ENCODE measurements at places on chromosomes 2 and 18. TPM values are rescaled to one million over a fixed set of nuclear protein-coding genes. Genes with fewer than 3 reads are reported as not detected.
A peak's percentile ranks its signal among the peaks of the same experiment; 100 is the strongest.

DNA sequence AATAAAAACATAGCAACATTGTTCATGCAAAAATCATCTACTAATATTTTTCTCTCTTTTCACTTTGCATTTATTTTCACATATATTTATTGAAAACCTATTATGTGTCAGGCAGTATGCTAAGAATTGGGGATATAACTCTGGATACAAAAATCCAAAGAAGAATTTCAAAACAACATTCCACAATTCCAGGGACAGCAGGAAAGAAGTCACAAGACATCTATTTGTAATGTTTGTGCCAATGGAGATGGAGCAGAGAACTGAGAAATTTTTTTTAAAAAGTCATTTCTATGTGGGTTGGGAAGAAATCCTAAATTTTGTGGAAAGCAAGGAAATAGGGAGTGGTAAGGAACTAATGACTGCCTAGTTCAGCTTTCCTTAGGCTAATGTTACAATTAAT lies 128.6 kb upstream of the TLK1 start:
- H3K4me3 ChIP-seq = no peak overlapping the region
- H3K27ac ChIP-seq = no peak overlapping the region
- H3K4me1 ChIP-seq = no peaks in the 10 kb centered on the region
- no peak for DNase-seq
- H3K27me3 ChIP-seq = no peaks in the 10 kb centered on the region

DNA sequence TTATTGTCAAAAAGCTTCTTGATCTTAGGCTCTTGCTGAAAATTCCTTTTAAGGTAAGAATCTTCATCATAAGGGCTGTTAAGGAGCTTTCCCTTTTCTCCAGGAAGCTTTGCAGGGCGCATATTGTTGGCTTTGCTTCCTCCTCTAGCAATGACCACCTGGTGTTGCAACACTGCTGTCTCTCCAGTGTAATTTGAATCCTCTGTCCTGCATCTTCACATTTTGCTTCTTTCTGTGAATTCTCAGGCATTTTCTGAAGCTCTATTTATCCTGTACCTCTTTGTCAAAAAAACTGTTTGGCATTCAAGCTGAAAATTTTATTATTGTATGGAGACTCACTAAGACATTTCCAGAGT lies 533.1 kb upstream of the CHAC2 start:
- no peak overlapping the region for H3K27ac ChIP-seq
- H3K4me1 ChIP-seq = no peaks in the 10 kb centered on the region
- no peak for DNase-seq
- H3K36me3 ChIP-seq = no peaks in the 10 kb centered on the region
- no peak overlapping the region for H3K4me3 ChIP-seq
- H3K27me3 ChIP-seq = no peaks in the 10 kb centered on the region

- H3K4me3 ChIP-seq = no peak overlapping the region
- no peak for DNase-seq
- H3K27me3 ChIP-seq = no peaks in the 10 kb centered on the region
- H3K27ac ChIP-seq = no peak overlapping the region
- H3K4me1 ChIP-seq = no peaks in the 10 kb centered on the region
Observed at GRCh38 chr18:33115917-33116316, 324.6 kb downstream of the CCDC178 start.

GRCh38 chr2:41828052-41828643 lies 219.7 kb upstream of the PKDCC start:
- no peak overlapping the region for H3K27ac ChIP-seq
- no peaks in the 10 kb centered on the region for H3K36me3 ChIP-seq
- peaks cover 20% of the 10 kb centered on the region for H3K27me3 ChIP-seq

- no peak overlapping the region for H3K4me3 ChIP-seq
- DNase-seq = no peak
- H3K36me3 ChIP-seq = no peaks in the 10 kb centered on the region
- H3K27ac ChIP-seq = peak overlapping the region; percentile 77
- H3K4me1 ChIP-seq = peaks cover 42% of the 10 kb centered on the region
Observed at GRCh38 chr2:152405206-152406118, 70.5 kb downstream of the FMNL2 start.

- peaks cover 13% of the 10 kb centered on the region for H3K4me1 ChIP-seq
- no peak overlapping the region for H3K27ac ChIP-seq
- no peaks in the 10 kb centered on the region for H3K36me3 ChIP-seq
- no peak overlapping the region for H3K4me3 ChIP-seq
Observed at GRCh38 chr18:42157420-42157819, 202.4 kb downstream of the PIK3C3 start.

GRCh38 chr2:232976666-232977437 lies 36.2 kb downstream of the NGEF start:
- H3K4me3 ChIP-seq = no peak overlapping the region
- H3K36me3 ChIP-seq = no peaks in the 10 kb centered on the region
- peaks cover 41% of the 10 kb centered on the region for H3K27me3 ChIP-seq
- H3K4me1 ChIP-seq = no peaks in the 10 kb centered on the region
- DNase-seq = no peak

DNA sequence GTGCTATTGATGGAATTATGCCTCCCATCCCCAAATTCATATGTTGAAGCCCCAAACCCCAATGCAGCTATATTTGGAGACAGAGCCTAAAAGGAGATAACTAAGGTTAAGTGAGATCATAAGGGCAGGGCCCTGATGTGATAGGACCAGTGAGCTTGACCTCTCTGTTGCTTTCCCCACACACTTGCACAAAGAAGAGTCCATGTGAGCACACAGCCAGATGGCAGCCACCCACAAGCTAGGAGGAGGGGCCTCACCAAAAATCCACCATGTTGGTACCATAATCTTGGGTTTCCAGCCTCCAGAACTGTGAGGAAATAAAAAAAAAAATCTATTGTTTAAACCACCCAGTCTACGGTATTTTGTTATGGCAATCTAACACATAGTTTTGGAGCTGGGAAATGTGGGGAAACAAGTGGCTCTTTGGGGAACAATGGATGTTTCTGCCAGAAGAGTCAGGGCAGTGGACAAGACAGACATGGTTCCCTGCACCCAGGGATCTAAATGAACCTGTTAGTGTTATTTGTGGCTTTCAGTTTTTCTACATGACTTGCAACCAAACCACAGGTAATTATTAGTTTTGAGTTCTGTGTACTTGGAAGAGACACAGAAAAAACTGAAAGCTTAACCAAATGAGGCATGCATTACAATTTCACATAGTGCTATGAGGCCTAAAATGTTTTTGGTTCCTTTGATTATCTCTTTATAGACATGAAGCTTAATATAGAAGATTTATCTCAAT lies 259.1 kb downstream of the LTBP1 start:
- no peak overlapping the region for H3K4me3 ChIP-seq
- no peaks in the 10 kb centered on the region for H3K27me3 ChIP-seq
- no peak overlapping the region for H3K27ac ChIP-seq
- no peaks in the 10 kb centered on the region for H3K36me3 ChIP-seq
- no peak for DNase-seq
- H3K4me1 ChIP-seq = no peaks in the 10 kb centered on the region

- H3K4me1 ChIP-seq = no peaks in the 10 kb centered on the region
- no peaks in the 10 kb centered on the region for H3K36me3 ChIP-seq
- no peak for DNase-seq
- no peak overlapping the region for H3K4me3 ChIP-seq
Observed at GRCh38 chr18:49019446-49020045, 68.8 kb upstream of the SMAD7 start.

GRCh38 chr2:41965909-41966295 lies 81.9 kb upstream of the PKDCC start:
- peak overlapping the region; percentile 82 for H3K27ac ChIP-seq
- DNase-seq = no peak
- no peaks in the 10 kb centered on the region for H3K36me3 ChIP-seq
- no peaks in the 10 kb centered on the region for H3K27me3 ChIP-seq

GRCh38 chr18:52343138-52343537 lies 3.1 kb downstream of the DCC start:
- H3K36me3 ChIP-seq = no peaks in the 10 kb centered on the region
- no peaks in the 10 kb centered on the region for H3K4me1 ChIP-seq
- DNase-seq = no peak
- no peak overlapping the region for H3K4me3 ChIP-seq
- peaks cover 49% of the 10 kb centered on the region for H3K27me3 ChIP-seq

DNA sequence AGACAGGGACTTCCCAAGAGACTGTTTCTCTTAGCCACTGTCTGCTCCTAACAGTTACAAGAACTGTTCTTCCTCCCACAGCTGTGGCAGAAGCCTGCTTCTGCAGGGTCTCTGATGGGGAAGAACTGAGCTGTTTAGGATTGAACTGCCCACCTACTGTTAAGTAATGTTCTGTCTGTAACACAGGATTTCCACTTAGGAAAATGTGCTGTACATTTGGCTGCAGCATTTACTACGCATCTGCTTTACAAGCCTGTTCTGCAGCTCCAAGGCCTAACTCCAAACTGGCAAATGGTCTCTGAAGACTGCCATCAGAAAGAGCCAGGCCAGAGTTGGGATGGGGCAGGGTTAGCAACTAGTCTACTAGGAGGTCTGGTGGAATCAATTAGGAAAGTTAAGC lies 87.8 kb upstream of the UPP2 start:
- no peak for DNase-seq
- peaks cover 3% of the 10 kb centered on the region for H3K4me1 ChIP-seq
- no peak overlapping the region for H3K4me3 ChIP-seq

DNA sequence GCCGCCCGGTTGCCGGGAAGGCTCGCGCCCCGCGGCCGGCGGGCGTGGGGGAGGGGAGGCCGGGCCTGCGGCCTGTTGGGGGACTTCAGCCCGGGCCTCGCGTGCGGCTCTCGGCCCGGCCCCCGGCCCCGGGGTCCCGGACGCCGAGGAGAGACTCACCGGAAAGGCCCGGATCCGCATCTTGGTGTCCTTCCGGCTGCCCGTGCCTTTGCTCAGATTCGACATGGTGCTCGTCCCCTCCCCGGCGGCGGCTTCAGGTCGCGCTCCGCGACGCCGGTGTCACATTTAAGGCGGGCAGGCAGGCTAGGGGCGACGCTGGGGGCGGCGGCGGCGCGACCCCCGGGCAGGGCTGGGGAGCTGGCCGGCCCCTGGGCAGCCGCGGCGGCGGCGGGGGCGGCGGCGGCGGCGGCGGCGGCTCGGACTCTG lies 365 bp downstream of the CUL3 start:
- peaks cover 54% of the 10 kb centered on the region for H3K4me1 ChIP-seq
- peaks cover 4% of the 10 kb centered on the region for H3K36me3 ChIP-seq
- peak overlapping the region; percentile 76 for H3K4me3 ChIP-seq
- DNase-seq = peak; percentile 52
- no peaks in the 10 kb centered on the region for H3K27me3 ChIP-seq
- peak overlapping the region; percentile 92 for H3K27ac ChIP-seq

- no peak overlapping the region for H3K27ac ChIP-seq
- H3K4me1 ChIP-seq = no peaks in the 10 kb centered on the region
- H3K4me3 ChIP-seq = no peak overlapping the region
- DNase-seq = no peak
- peaks cover 1% of the 10 kb centered on the region for H3K27me3 ChIP-seq
Observed at GRCh38 chr2:6506361-6506794, 359.3 kb downstream of the CMPK2 start.

GRCh38 chr2:144183727-144184126 lies 336.2 kb downstream of the ZEB2 start:
- H3K36me3 ChIP-seq = no peaks in the 10 kb centered on the region
- H3K4me1 ChIP-seq = peaks cover 7% of the 10 kb centered on the region
- H3K27ac ChIP-seq = no peak overlapping the region
- no peak for DNase-seq

DNA sequence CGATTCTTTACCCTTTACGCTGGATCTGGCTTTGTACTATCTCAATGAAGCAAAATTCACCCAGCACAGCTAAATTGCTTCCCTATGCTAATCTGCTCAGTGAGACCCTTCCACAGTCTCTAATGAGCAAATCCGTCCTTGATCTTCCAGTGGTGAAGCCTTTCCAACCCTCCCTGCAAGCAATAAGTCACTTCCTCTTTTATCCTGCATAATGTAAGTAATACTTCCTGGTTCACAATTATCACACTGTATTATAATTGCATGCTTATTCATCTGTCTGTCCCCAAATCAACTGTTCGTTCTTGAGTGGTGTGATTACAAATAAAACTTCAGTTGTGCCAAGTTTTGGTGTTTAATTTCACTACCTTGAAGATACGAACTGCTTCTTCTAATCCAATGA lies 404.0 kb downstream of the ADCYAP1 start:
- no peaks in the 10 kb centered on the region for H3K27me3 ChIP-seq
- DNase-seq = no peak
- H3K4me3 ChIP-seq = no peak overlapping the region
- H3K4me1 ChIP-seq = no peaks in the 10 kb centered on the region
- no peak overlapping the region for H3K27ac ChIP-seq
- H3K36me3 ChIP-seq = no peaks in the 10 kb centered on the region

DNA sequence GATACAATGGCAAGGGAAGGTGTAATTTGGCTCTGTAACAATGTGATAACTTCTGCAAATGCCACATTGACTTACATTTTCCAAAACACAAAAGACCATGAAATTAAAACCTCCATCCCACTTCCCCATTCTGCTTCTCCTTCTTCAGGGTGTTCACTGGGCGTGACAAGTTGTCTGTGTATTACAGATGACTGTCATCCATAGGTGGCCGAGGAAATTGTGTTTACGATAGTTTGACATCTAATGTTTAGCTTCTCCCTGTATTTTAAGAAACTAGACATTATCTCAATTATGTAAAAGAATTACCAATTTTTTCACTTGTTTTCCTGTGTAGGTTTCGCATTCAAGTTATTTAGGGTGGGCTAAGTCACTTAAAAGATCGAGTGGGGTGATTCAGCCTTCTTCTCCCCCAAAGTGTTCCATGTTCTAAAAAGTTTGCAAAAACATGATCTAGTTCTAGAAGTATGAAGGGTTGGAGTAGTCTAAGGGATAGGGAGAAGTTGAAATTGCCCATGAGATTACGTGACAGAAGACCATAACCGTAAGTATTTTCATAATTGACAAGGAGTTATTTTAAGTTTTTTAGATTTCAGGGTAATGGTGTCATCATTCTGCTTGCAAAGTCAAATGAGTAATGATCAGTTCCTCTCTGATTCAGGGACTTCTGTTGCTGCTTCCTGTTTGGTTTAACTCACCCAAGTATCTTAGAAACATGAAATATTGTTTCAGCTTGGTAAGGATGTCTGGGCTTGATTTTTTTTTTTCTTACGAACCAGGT lies 25.2 kb upstream of the CYTIP start:
- DNase-seq = no peak
- H3K4me3 ChIP-seq = no peak overlapping the region
- no peak overlapping the region for H3K27ac ChIP-seq
- no peaks in the 10 kb centered on the region for H3K27me3 ChIP-seq

DNA sequence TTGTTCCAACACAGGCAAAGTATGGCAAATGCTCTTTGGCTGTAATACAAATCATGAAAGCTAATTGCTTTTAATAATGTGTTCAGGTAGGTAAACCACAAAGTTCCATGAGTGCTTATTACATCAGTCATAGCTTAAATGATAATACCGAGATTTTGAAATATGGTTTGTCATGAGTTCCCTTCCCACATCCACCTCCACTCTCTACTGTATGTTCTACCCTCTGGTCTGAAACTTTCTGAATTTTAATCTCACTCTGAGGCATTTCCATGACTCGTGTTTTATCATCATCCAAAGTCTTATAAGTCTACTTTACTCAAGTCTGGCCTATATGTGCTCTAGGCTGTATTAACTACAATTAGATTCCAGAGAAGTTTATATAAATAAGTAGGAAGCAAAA lies 354.8 kb downstream of the AKAIN1 start:
- H3K36me3 ChIP-seq = no peaks in the 10 kb centered on the region
- DNase-seq = no peak
- H3K27me3 ChIP-seq = no peaks in the 10 kb centered on the region
- no peak overlapping the region for H3K27ac ChIP-seq
- no peaks in the 10 kb centered on the region for H3K4me1 ChIP-seq

The ATOH8 gene
- 32.9 TPM for total RNA-seq

The MATN3 gene
- total RNA-seq = not detected

The TRAPPC12 gene
- 78.8 TPM for total RNA-seq

The ALPP gene
- total RNA-seq = not detected

The HOXD1 gene
- total RNA-seq = not detected

The CDH7 gene
- total RNA-seq = not detected
